ENCODE measurements at places on chromosomes 7 and 10. TPM values are rescaled to one million over a fixed set of nuclear protein-coding genes. Genes with fewer than 3 reads are reported as not detected.

DNA sequence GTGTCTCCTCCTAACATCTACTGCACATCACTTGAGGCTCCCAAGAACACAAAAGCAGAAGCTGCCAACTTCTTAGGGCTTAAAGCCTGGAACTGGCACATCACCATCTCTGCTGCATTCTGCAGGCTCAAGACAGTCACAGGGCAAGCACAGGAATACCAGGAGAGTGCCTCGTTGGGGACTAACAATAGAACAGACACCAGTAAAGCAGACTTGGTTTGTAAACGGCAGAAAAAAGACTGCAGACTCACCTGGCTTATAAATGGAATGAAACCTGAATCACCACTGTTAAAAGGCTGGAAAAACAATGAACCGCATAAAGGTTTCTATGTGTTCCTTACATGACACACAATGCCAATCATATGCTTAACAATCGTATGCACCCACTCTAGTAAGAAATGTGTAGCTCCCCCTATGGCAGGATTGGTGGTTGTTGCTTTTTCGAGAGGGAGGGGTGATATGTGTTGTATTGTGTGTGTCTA is 12.8 kb downstream of the RHEB start:
- no peak for DNase-seq

IMPDH1 gene
- total RNA-seq: 94.1 TPM

GRCh38 chr10:6748981-6749635 is 169.0 kb upstream of the PRKCQ start:
- DNase-seq: no peak

GRCh38 chr10:78335691-78336401 is 302.2 kb downstream of the RPS24 start:
- peak; percentile 5 for DNase-seq

- no peak for DNase-seq
These were observed 162.0 kb downstream of the CYP26A1 start for GRCh38 chr10:93235686-93236085.

CFTR gene
- not detected for total RNA-seq

PRKG1 gene
- 0.35 TPM for total RNA-seq
